Epithelial cell of alveolus of lung (primary cell): ENCODE measurements at places on chromosomes 2 and 18. TPM values are rescaled to one million over a fixed set of nuclear protein-coding genes. Genes with fewer than 3 reads are reported as not detected.

The C2orf80 gene
- not detected in 2 replicates for total RNA-seq

The TMEM163 gene
- total RNA-seq = 0.13 TPM in 1 of 2 replicates, not detected in the other

The ACADL gene
- total RNA-seq = under 0.01 TPM in 1 of 2 replicates, not detected in the other

The SAG gene
- total RNA-seq = not detected in 2 replicates
